ENCODE measurements at places on chromosomes 16 and 17.

DNA sequence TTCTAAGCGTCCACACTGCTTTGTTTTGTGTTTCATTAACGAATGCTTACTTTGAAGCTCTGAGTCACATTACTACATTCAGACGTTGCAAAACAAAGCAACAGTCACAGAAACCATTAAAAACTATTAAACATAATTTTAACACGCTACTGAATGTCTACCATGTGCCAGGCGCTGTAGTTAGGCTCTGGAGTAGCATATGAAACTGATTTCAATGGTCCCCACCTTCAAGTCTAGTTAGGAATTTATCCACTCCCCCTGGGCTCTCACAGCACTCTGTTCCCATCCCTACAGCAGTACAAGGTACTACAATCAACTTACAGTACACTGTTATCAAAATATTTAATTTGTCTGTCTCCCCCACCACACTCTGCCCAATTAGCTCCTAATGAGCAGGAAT, 631 bp downstream of the UTP6 start:
- peaks cover 2% of the 10 kb centered on the region for H3K36me3 ChIP-seq
- H3K27me3 ChIP-seq: no peaks in the 10 kb centered on the region
- no peak overlapping the region for H3K27ac ChIP-seq
- H3K4me1 ChIP-seq: peaks cover 5% of the 10 kb centered on the region
- no peak overlapping the region for H3K4me3 ChIP-seq

DNA sequence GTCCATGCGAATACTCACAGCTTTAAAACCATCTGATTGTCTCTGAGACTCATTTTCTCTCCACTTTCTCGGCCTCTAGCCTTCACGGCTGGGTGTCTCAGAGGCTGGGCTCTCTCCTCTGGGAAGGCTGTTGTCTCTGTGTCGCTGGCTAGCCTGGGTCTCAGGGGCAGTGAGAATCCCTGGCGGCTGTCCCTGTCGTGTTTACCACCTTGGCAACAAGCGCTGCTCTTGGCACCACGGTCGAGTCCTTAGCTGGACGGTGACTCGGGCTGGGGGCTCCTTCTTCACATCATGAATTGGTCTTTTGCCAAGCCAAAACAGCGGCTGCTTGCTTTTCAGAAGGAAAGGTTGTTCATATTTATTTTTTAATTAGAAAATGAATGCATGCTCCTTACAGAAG, 81.1 kb downstream of the MSI2 start:
- no peaks in the 10 kb centered on the region for H3K27me3 ChIP-seq
- no peak for DNase-seq
- no peak overlapping the region for H3K4me3 ChIP-seq
- H3K36me3 ChIP-seq: peaks cover 4% of the 10 kb centered on the region
- H3K27ac ChIP-seq: no peak overlapping the region
- H3K4me1 ChIP-seq: peaks cover 33% of the 10 kb centered on the region

GRCh38 chr16:79316004-79316458, 284.5 kb downstream of the MAF start:
- peak overlapping the region; percentile 61 for H3K4me3 ChIP-seq
- no peak overlapping the region for H3K27ac ChIP-seq
- no peaks in the 10 kb centered on the region for H3K36me3 ChIP-seq
- peaks cover 12% of the 10 kb centered on the region for H3K4me1 ChIP-seq

DNA sequence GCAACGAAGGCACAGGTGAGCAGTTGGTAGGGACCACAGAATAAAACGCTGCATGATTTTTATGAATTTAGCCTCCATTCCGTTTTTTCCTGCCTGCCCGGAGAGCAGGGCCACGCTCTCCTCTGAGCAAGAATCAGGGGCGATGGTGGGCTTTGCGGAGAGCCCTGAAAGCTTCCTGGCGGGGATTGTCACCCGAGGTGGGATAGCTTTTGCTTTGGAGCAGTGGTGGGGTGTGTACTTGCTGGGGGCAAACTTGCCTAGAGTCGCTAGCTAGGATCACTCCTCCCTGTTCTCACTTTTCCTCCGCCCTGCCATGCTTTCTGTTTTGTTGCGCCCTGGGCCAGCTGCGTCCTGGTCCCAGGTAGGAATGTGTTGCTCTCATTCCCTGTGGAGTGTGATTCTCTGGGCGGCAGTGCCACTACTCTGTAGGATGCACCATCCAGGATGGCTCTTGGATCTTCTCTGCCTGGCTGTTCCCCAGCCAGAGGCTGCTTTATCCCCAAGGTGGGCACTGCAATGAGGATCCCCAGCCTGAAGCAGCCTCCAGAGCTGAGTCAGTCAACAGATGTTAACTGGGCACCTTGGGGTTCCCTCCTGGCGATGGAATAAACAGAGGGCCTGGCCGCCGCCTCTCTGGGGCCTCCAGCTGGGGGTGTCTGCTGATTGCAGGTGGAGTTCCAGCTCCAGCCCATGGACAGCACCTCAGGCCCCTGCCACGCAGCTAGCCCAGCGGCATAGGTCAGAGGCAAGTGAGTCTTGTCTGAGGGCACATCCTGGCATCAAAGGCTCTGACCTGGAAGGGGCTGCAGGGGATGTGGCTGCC, 360.9 kb upstream of the TNRC6C start:
- no peak for DNase-seq
- H3K27me3 ChIP-seq: peaks cover 19% of the 10 kb centered on the region
- no peak overlapping the region for H3K27ac ChIP-seq
- H3K4me1 ChIP-seq: peaks cover 7% of the 10 kb centered on the region
